CD4-positive, CD25-positive, alpha-beta regulatory T cell (primary cell): ENCODE measurements at places on chromosomes 2 and 18.

DNA sequence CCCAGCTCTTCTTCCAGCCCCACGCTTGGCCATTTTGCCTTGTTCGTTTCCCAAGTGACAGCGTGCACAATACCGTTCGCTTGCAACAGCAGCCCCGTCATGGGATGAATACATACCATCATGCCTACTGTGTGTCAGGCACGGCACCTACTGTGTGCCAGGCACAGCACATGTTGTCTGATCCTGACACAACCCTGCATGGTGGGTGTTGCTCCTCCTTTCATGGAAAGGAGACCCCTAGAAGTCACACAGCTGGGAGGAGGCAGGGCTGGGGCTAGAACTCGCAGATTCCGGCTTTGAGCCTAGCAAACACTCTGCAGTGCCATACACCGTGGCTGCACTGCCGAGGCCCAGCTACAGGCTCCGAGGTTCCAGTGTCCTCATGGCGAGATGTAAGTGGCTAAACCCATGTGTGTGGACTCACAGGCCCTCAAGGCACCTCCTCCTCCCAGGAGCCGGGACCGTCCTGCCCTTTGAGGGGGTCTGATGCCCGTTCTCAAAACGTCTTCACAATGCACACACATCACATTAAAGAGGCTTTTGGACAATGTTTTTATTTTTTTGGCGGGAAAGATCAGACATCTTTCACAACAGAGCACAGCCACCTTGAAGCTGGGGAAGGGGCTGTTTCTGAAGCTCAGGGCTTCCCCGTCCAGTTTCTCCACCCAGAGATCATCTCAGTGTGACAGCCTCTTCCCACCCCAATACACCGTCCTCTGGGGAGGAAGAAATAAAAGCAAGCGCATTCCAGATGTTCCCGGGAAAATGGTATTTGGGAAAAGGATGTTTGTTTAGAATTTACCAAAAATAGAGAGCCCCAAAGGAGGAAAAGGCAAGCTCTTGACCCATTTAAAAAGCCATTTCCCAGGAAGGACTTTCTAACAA lies 64.9 kb downstream of the HS1BP3 start:
- DNase-seq, result no peak

- DNase-seq, result no peak
These were observed 151.6 kb downstream of the GLI2 start for GRCh38 chr2:120887320-120887697.

GRCh38 chr2:23618794-23619530 lies 234.0 kb downstream of the KLHL29 start:
- DNase-seq, result no peak

GRCh38 chr18:32607816-32608215 lies 137.1 kb upstream of the GAREM1 start:
- no peak for DNase-seq
